ENCODE measurements at places on chromosomes 5 and 9.

DNA sequence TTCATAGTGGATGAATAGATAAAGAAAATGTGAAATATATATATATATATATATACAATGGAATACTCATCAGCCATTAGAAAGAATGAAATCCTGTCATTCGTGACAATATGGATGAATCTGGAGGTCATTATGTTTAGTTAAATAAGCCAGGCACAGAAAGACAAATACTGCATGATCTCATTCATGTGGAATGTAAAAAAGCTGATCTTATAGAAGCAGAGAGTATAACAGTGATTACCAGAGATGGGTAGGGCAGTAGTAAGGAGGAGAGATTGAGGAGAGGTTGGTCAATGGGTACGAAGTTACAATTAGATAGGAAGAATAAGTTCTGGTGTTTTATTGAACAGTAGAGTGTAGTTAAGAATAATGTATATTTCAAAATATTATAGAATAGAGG lies 19.7 kb upstream of the PCDHAC2 start:
- no peak for DNase-seq

DNA sequence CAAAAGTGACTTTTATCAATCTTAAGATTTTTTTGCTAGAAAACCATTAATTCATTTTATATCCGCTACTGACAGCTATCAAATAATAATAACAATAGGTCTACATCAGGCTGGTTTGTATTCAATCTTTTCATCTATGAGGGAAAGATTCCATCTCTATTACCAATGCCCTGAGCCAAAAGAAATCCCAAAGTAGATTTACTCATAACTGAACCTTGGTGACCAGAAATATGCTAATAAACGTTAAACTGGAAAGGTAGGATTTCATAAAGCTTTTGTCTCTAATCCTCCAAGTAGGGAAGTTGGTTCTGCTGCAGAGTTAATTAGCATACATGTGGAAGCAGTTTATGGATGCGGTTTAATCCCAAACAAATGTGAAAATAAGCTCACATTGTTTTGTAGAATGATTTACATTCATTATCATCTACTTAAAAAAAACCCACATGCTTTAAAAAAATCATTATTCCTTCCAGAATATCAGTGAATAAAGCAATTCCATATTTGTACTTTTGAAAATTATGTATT lies 715.5 kb downstream of the CETN3 start:
- DNase-seq: no peak

GRCh38 chr5:173699966-173700365 lies 83.5 kb upstream of the BOD1 start:
- no peak for DNase-seq

- no peak for DNase-seq
Observed at GRCh38 chr5:23571059-23571458, 63.6 kb downstream of the PRDM9 start.

DNA sequence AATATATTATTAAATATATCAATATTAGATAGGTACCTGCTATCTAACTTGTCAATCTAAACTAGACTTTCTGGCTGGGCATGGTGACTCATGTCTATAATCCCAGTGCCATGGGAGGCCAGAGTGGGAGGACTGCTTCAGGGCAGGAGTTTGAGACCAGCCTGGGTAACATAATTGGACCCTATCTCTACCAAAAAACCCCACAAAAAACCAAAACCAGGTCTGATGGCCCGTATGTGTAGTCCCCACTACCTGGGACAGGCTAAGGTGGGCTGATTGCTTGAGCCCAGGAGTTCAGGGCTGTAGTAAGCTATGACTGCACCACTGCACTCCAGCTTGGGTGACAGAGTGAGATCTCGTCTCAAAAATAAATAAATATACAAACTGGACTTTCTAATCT lies 55.0 kb downstream of the PJA2 start:
- DNase-seq: peak; percentile 30

GRCh38 chr9:81497091-81497490 lies 192.3 kb downstream of the TLE1 start:
- DNase-seq: peak; percentile 32

- DNase-seq: no peak
Observed at GRCh38 chr9:106622164-106622487, 240.8 kb upstream of the ZNF462 start.

DNA sequence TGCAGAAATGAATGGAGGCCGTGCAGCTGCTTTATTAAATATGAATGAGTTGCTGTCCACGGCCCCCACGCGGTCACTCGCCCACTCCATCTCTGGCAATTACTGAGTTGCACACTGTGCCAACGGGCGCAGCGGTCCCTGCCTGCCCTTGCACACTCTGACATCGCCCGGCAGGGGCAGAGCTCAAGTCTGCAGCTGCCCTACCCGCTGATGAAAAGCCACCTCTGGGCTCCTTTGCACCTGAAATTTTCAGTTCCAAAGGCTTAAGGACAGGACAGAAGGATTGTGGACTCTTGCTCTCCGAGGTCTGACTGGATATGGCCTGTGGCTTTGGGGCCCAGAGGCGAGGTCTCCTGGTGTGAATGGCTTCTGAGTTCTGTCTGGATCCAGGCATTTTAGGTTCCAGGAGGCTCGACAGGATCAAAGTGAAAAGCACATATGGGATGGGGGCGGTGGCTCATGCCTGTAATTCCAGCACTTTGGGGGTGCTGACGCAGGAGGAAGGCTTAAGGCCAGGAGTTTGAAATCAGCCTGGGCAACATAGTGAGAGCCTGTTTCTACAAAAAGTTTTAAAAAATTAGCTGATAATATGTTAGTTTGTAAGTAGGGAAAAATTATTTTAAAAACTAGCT lies 201.8 kb downstream of the PAX5 start:
- DNase-seq: no peak

DNA sequence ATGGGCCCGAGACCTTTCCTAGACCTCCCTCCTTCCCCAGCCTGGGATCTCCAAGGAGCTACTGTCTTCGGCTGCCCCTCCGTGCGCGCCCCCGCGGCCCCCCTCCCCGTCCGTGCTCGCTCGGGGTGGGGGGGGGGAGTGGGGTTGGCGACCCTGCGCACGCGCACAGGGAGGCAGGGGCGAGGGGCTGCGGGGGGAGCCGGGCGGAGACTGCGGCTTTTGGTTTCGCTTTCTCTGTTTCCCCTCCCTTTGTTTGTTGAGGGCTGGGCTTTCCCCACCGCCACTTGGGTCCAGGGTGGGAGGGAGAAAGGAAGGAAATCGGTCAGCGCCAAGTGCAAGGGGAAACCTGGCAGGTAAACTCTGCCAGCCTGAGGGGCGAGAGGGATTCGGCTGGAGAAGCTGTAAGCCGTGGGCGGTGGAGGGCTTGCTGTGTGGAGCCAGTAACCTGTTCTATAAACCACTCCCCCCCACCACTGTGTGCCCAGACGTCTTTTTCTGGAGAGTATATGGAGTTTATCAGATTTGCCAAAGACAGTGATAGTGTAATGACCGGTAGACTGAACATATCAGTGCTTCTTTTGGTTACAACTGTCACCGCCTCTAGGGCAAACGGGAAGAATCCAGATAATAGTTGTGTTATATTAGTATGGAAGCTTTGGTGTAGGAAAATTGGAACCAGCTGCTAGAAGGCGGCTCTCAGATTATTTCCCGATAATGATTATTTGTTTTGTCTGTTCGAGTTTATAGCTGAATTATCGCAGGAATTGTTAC lies 684 bp downstream of the DNAJA1 start:
- DNase-seq: peak; percentile 52

- peak; percentile 55 for DNase-seq
Observed at GRCh38 chr5:100623719-100624118, 88.5 kb downstream of the FAM174A start.

GRCh38 chr5:141490271-141490670 lies 1.4 kb downstream of the PCDHGC5 start:
- DNase-seq: no peak

- DNase-seq: no peak
Observed at GRCh38 chr9:76101075-76101474, 210.6 kb downstream of the PCSK5 start.

DNA sequence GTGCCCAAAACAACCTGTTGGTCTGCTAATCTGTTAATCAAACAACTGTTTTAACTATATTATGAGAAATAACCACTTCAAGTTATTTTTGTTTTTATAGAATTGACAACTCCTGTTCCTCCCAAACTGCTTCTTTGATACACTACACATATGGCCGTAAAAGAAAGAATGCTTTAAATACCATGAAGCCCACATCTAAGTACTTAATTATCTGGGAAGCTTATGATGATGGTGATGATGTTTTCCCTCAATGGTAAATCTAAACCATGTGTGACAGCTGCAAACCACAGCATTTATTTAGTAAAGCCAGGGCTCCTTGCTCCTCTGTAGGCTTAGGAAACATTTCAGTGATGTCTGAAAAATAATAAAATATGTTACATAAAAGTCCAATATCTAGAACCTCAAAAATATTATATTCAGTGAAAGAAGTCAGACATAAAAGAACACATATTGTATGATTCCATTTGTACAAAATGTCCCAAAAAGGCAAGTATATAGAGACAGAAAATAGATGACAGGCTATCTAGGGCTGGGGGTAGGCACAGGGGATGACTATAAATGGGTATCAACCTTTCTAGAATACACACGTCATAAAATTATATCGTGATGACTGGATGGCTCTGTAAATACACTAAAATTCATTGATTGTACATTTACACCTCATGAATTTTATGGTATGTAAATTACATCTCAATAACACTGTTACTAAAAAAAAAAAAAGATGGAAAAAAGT lies 154.1 kb downstream of the EFNA5 start:
- no peak for DNase-seq

- DNase-seq: no peak
Observed at GRCh38 chr5:95996904-95997723, 35.5 kb upstream of the ELL2 start.

DNA sequence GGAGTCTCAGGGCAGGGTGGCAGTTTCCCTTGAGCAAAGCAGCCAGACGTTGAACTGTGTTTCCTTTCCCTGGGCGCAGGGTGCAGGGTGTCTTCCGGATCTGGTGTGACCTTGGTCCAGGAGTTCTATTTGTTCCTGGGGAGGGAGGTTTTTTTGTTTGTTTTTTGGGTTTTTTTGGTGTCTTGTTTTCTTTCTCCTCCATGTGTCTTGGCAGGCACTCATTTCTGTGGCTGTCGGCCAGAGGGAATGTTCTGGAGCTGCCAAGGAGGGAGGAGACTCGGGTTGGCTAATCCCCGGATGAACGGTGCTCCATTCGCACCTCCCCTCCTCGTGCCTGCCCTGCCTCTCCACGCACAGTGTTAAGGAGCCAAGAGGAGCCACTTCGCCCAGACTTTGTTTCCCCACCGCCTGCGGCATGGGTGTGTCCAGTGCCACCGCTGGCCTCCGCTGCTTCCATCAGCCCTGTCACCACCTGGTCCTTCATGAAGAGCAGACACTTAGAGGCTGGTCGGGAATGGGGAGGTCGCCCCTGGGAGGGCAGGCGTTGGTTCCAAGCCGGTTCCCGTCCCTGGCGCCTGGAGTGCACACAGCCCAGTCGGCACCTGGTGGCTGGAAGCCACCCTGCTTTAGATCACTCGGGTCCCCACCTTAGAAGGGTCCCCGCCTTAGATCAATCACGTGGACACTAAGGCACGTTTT lies 3.5 kb upstream of the PHYHD1 start:
- DNase-seq: peak; percentile 59

GRCh38 chr5:178630475-178630930 lies 3.7 kb upstream of the CLK4 start:
- DNase-seq: peak; percentile 87

GRCh38 chr9:28774433-28775235 lies 1201.4 kb upstream of the C9orf72 start:
- DNase-seq: peak; percentile 69

DNA sequence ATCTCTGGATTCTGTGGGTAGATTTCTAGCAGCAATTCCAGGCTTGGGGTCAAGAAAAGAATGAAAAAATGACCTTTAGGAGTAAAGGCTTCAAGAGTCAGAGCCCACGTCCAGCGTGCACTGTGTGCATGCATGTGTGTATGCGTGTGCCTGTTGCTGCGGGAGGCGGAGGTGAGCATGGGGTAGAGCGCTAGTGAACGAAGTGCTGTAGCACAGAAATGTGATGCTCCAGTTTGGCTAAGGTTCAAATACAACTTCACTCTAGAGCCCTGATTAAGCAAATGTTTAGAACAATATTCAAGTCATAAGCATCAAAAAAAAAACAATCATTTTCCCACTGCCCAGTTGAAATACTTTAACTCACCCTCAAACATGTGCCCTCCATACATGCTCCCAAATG lies 403.9 kb downstream of the ZNF608 start:
- no peak for DNase-seq

- no peak for DNase-seq
Observed at GRCh38 chr5:114391321-114391720, 29.5 kb downstream of the KCNN2 start.

GRCh38 chr5:176927562-176927961 lies 28.4 kb upstream of the HK3 start:
- peak; percentile 56 for DNase-seq

DNA sequence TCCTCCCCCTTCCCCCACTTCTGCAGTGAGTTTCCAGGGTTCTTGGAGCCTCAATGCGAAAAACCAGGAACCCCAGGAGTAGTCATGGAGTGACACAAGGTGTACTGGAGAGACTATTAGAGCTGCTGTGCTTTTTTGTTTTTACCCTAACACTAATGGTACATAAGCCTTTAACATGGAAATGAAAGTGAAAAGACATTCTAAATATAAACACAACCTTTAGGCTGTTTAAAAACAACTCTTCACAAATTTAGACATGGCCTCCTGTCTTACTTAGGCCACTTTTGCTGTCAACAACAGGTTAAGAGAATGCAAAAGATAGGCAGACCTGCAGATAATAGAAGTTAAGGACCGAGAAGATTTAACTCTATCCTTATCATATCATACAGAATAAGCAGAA lies 232.2 kb downstream of the DENND1A start:
- no peak for DNase-seq

DNA sequence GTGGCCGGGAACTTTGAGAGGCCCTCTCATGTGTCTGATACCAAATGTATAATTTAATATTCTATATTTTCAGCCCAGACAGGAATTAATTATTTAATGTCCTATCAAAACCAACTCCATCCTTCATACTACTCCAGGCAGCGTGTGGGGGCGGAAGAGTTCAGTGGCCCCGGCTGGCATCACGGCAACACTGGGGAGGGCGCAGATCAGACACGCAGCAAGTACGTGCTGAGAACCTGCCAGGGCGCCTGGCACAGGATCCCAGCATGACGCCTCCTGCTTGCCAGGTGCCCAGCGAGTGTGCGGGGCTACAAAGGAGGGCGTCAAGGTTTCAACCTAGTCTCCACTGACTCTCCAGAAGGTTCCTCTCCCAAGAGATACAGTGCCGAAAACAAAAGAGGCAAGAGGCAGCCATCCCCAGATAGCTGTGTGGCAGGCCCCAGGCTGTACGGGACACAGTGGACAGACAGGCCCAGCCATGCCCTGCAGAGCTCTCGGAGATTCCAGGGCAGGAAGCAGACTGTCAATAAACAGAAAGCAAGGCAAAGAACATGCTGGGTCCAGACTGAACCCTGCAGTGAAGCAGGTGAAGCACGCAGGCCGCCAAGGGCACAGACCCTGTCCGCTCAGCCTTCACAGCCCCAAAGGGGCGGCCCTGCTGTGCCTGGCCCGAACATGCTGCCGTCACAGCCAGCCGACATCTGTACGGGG lies 110.3 kb downstream of the VAV2 start:
- DNase-seq: peak; percentile 85

DNA sequence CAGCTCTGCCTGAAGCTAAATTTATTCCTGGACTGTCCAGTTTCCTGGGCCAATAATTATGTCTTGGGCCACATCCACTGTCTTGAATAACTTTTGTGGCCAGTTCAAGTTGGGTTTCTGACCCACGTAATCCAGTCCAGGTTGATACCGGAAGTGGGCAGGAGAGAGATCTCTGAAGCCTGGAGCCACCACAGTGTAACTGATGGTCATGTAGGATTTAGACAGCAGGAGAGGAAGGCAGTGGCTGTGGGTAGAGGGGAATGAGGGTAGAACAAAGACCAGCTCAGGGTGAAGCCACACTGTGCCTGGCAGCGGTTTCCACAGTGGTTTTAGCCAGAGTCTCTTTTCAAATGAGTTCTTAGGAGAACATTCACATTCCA lies 30.2 kb downstream of the SH3PXD2B start:
- DNase-seq: no peak
